ENCODE measurements at places on chromosomes 1 and 21.

DNA sequence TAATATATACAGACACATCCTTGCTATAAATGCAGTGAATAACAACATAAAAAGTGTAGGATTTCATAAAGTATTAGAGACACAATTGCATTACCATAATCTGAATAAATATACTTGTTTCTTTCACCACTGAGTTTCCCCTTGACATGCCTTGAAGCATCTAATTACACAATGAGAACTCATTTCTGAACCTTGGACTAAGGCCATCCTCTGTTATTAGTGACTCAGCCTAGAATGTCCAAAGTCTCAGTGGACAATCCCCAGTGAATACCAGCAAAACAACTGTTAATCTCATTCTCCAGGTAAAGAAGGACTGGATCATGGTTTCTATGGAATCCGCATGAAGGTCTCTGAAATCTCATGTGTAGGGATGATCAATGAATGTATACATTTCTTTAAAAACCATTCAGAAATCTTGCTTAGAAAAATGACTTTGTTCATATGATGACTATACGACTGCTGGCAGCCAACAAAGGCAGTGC is at the start of gene OR2L5:
OR2L5 (plus strand) TSS at position 432 of the 482 bp plus-strand sequence. CDS start 8,288 bp downstream, outside the sequence.
- DNase-seq, result no peak

DNA sequence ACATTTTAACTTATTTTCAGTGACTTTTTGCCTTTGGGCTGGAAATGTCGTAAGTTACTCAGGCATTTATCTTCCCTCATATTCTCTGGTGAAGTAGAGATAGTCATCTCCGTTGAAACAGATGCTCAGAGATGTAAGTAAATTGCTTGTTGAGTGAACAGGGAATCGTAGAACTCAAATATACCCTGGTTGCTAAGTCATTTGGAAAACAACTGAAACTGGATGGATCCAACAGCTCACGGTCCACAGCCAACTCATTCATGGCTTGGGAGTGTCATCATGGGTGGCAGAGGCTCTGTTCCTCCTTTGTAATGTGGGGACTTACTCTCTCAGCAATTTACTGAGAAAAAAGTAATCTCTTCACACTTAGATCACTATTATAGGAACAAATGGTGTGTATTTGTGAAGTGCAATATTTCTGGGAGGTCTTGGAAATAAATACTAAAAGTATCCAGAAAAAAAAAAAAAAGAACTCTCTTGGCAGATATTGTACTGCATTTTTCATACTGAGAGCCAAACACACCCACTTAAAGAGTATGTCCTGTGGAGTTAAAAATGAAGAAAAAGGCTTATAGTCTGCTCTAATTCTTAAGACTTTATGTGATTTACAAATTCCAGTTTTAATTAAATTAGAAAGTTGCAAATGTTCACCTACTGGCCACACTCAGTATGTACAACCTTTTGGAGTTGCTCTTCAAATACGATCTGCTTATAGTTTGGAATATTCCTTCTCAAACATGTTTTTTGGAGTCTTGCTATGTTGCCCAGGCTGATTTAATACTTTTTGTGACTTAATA is 107.4 kb downstream of the LEPR start:
- no peak for DNase-seq

DNA sequence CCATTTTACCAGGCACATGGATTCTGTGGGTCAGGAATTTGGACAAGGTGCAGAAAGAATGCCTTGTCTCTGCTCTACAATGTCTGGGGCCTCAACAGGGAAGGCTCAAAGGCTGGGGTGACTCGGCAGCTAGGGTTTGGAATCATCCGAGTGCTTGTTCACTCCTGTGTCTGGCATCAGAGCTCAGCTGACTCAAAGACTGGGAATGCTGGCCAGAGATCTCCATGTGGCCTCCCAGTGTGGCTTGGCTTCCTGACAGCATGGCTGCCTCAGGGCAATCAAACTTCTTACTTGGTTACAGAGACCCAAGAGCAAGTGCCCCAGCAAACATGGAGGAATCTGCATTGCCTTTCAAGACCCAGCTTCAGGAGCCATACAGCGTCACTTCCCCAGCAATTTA is 110.5 kb downstream of the TOMM20 start:
- DNase-seq, result peak; percentile 55

- no peak for DNase-seq
Observed at GRCh38 chr1:63756839-63757238, 17.0 kb upstream of the ROR1 start.

- no peak for DNase-seq
Observed at GRCh38 chr1:67193704-67194103, 27.4 kb downstream of the IL23R start.
